Brain pericyte (primary cell): ENCODE measurements at places on chromosomes 16 and 17.

- DNase-seq: no peak
These were observed 11.0 kb upstream of the C16orf74 start for GRCh38 chr16:85761861-85762260.

DNA sequence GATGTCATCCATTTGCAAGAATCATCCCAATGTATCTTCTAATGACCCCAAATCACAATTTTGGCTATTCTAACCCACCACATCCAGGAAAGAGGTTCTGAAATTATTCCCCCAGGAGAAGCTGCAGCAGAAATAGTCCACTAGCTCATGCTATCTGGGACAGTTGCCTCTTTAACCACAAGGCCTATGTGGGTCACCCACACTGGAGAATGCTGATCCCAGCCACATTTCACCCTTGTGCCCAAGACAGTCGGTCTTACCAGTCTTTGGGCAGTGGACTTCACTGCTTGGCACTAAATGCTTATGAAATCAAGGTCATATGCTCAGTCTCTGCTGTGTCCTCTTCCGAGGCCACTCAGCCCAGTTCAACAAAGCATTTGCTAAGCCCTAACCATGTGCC is 27.0 kb downstream of the ABCC12 start:
- DNase-seq: no peak

- no peak for DNase-seq
These were observed 218.1 kb upstream of the CDH8 start for GRCh38 chr16:62254372-62254771.

DNA sequence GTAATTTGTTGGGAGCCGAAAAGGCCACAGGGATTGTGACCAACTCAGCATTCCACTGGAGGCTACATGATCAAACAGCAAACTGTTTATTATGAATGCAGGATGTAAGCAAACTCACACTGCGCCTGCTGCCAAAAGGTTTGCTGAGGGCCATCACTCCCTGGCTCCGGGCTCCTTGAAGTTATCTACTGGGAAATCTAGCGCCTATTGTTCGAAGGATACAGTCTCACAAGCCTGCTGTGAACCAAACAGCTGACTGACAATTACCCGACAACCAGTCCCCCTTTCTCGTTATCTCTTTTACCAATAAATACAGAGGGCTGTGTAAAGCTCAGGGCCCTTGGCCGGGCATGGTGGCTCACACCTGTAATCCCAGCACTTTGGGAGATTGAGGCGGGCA is 52.5 kb downstream of the BCL7C start:
- no peak for DNase-seq
